ENCODE measurements at places on chromosomes 16 and 17. TPM values are rescaled to one million over a fixed set of nuclear protein-coding genes. Genes with fewer than 3 reads are reported as not detected.

Gene CCDC57
- total RNA-seq = 12.5 TPM

Gene TMEM107
- total RNA-seq = 18.9 TPM

Gene MYH4
- not detected for total RNA-seq

Gene BRICD5
- total RNA-seq = 1.1 TPM

Gene ATP2A3
- total RNA-seq = 3.8 TPM

Gene VWA3A
- total RNA-seq = 0.09 TPM

Gene NAGS
- 2.2 TPM for total RNA-seq

Gene CD2BP2
- 31.2 TPM for total RNA-seq

Gene MYH8
- not detected for total RNA-seq

Gene PCYT2
- total RNA-seq = 46.2 TPM

Gene MAPT
- total RNA-seq = 0.60 TPM

Gene KRTAP2-4
- total RNA-seq = not detected

Gene MYH13
- not detected for total RNA-seq

Gene TK2
- 53.6 TPM for total RNA-seq

Gene SOX9
- total RNA-seq = 8.7 TPM

Gene SCO1
- total RNA-seq = 27.7 TPM

Gene NACA2
- not detected for total RNA-seq

Gene TRIM25
- total RNA-seq = 17.2 TPM

Gene CXCL16
- 0.63 TPM for total RNA-seq

Gene FOXJ1
- not detected for total RNA-seq

Gene PHKB
- total RNA-seq = 80.8 TPM

Gene CHD9NB
- 5.5 TPM for total RNA-seq
